ENCODE measurements at places on chromosomes 7 and 10.

DNA sequence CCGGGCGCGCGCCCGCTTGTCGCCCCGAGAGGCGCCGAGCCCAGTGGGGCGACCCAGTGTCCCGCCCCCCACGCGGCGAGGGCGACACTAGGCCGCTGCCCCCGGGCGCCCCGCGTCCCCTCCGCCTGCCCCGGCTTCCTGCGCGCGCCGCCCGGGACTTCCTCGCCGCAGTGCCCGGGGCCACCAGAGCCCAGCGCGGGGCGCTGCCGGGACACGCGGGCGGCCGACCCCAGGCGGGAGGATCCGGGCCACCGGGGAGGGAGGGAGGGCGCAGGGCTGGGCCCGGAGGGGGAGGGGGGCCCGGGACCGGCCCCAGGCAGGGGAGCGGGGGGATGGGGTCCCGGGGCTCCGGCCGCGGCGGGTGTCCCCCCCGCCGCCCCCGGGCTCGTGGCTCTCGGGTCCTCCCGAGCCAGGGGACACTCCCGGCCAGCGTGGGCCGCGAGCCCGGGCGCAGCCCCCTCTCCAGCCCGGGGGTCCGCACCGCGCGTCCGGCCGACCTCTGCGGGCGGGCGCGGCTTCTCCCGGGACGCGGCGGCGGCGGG lies 435 bp upstream of the PWWP2B start:
- DNase-seq: peak; percentile 24

DNA sequence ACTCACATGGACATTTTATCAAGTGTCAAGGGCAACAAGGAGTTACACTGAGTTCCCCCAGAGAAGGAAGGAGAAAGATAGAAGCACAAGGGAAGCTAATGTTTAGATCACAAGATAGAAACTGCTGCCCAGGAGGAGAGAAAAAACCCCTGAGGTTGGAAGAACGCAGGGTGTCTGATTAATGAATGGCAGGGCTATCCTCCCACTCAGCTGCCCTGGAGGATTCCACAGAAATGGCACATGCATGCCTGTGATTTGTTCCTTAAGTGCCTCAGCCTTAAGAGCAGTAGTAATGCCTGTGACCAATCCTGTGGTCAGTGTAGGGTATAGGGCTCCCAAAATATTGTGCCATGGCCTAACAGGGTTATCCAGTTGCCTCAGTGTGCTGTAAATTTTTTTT lies 20.2 kb downstream of the DNAJB9 start:
- no peak for DNase-seq

GRCh38 chr10:18230794-18231193 lies 90.6 kb downstream of the CACNB2 start:
- DNase-seq: no peak

DNA sequence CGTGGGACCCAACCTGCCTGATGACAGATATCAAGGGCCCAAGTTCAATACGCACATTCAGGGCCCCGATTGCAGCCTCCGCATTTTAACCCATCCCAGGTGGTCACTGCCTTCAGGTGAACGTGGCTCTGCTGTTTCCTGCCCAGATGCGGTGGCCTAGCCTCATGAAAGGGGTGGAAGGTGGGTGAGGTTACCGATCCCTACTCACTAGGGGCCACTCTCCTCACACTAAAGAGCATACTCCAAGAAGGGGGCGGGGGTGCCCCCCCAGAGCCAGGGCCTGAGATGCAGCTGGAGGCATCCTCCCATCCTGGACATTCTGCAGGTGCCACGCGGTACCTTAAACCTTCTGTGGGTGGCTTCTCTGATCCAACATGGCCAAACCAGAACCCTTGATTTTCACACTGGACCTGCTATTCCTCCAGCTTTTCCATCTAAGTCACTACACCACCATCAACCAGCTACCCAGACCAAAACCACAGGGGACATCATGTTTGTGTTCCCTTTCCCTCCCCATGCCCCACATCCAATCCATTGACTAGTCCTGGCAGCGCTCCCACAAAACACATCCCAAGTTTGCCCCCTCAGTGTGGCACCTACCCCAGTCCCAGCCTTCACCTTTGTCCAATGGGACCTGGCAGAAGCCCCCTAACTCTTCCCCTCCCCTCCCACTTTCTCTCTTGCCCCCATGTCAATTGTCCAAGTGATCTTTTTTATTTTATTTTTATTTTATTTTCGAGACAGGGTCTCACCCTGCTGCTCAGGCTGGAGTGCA lies 30.0 kb downstream of the PRLHR start:
- no peak for DNase-seq

GRCh38 chr7:29095631-29096445 lies 50.5 kb downstream of the CPVL start:
- no peak for DNase-seq

GRCh38 chr7:51965454-51965853 lies 648.8 kb upstream of the COBL start:
- DNase-seq: no peak

DNA sequence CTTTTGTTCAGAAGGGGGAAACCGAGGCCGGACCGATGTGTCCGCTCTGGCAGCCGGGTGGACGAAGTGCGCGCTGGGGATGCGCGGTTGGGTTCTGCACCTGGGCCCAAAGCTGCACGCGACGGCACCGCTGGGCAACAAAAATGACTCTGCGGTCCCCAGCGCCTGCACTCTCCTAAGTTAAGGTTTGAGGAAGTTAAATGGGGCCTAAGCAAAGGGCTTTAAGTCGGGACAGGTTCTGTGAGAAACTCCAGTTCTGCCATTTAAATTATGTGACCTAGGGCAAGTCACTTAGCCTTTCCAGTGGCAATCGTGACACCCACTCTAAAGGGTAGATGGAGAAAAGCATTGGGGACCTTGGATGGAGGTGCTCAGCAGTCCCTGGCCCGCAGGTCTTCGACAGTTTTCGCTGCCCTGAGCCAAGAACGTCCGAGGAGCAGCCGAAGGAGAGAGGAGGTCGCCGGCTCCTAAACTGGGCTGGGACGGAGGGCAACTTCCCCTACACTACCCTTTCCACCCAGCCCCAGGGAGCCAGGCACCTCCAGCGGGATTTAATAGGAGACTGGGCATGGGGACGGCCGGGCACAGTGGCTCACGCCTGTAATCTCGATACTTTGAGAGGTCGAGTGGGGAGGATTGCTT lies 534 bp upstream of the ACBD5 start:
- DNase-seq: no peak

DNA sequence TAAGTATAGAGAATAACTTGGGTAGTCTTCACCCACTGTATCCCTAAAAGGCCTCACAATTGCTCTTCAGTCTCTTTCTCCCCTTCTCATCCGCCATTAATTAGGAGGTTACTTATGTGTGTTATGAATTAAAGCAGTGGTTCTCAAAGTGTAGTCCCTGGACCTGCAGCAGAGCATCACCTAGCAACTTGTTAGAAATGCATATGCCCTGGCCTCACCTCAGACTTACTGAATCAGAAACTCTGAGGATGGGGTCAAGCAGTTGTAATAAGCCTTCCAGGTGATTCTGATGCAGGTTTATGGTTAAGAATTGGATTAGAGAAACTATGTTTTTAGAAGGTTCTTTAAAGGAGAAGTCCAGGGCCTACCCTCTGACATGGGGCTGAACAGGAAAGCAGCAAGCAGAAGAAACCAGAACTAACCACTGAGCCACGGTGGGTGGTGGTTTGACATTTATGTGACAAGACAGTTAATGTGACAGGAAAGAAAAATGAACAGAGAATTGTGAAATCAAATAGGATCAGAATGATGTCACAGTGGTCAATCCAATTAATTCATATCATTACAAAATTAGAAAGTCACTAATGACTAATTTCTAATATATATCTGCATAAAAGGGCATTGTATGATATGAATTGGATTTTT lies 37.6 kb downstream of the ENTPD1 start:
- no peak for DNase-seq

DNA sequence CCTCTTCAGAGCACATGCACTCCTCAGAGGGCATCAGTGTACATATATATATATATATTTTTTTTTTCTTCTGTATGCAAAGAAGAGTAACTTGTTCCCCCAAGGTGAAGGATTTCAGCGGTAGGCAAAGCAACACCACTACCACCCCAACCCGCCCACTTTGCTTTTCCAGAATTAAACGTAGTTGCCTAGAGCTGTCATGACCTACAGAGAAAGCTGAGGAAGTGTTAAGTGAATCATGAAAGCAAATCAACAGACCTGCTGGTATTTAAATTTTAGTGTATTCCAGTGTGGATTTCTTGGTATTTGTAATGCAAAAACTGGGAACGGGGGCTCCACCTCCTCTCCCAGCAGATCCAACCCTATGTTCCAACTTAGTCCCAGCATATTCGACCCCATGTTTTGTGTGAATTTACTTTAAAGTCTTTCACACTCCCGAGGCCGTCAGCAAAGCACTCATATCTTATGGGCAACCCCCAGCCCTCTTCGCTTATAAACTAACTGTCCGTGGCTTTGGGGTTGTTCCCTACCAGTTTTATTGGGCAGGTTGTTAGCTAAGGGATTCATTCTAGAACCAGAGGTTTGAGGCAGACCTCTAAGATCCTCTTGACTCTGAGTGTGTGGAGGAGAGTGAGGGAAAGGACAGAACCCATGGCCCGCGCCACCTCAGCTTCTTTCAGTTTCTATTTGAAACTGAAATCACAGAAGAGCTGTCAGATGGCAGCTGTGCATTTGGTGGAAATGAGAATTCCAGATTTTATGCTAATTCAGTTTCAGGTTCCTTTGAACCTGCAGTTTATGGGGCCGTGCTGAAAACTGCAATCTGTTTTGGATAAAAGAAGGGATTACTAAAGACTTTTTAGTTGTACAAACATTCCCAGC lies 450.2 kb upstream of the GALNT17 start:
- no peak for DNase-seq

GRCh38 chr7:8639668-8640067 lies 206.3 kb downstream of the NXPH1 start:
- no peak for DNase-seq

GRCh38 chr7:158329686-158330085 lies 257.9 kb downstream of the PTPRN2 start:
- DNase-seq: no peak

DNA sequence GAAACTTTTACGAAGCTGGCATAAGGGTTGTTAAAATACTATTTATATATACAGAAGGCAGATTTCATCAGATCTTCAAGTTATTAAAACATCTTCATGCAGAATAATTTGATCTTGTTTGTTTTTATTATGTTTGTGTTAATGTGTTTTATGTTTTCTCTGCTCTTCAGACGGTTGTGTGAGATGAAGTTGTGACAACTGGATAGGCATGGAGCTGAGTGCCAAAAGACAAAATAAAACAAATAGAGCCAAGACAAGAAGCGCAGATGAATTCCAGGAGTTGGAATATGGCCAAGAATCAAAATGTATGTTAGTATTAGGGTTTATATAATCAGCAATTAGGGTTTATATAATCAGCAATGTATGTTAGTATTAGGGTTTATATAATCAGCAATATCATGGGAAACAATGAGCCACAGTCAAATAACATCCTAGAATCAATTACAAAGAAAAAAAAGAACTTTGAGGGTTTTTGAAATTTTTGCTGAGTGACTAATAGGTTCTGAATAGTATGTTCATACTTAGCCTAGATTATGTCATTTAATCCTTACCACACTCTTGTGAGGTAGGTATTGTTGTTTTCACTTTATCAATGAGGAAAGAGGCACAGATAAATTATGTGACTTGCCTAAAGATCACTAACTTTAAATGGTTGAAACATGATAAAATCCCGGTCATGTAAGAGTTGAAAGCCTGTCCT lies 488.0 kb upstream of the STEAP1 start:
- DNase-seq: no peak

- DNase-seq: no peak
These were observed 130.9 kb upstream of the PRR15 start for GRCh38 chr7:29432721-29433120.

DNA sequence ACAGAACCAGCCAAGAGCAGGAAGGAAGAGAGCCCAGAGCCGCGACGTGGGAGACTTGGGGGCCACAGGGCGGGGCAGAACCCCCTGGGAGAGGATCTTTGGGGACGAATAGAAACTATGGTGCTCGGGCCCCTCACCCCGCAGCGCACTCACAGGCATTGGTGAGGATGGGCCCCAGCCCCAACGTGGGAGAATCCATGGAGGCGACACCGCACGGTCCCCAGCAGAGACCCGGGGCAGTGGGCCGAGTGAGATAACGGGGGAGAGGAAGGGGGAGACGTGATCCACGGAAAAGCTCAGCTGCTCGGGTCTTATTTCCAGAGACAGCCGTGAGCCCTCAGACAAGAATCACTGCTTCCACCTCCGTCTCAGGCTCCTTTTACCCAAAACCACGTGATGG lies 222.4 kb downstream of the TCERG1L start:
- no peak for DNase-seq

- DNase-seq: no peak
These were observed 4.1 kb downstream of the FHIP2A start for GRCh38 chr10:114825513-114826253.

DNA sequence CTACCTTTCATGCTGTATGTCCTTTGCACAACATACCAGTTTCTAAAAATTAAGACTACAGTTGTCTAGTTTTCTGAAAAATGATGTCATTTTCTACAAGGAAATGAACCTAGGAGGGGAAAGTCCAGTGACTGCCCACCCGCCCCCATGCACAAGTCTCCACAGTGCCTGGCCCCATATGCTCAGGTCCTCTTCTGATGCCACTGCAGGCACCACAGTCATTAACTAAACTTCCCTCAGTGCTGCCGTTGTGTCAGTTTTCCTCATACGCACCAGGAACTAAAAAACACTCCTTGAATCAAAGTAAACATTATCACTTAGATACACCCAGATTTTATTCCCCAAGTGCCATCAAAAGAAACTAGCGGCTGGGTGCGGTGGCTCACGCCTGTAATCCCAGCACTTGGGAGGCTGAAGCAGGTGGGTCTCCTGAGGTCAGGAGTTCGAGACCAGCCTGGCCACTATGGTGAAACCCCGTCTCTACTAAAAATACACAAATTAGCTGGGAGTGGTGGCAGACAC lies 6.9 kb upstream of the TNS3 start:
- no peak for DNase-seq
